NCI-H774 (cell line): ENCODE measurements at places on chromosomes 1 and 21.

DNA sequence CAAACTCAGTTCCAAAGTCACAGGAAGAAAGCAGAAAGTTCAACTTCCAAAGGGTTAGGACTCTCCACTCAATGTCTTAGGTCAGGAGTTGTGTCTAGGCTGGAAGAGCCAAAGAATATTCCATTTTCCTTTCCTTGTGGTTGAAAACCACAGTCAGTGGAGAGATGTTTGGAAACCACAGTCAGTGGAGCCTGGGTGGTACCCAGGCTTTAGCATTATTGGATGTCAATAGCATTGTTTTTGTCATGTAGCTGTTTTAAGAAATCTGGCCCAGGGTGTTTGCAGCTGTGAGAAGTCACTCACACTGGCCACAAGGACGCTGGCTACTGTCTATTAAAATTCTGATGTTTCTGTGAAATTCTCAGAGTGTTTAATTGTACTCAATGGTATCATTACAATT is 11.7 kb downstream of the ATF3 start:
- no peak for DNase-seq

- DNase-seq: peak; percentile 74
Observed at GRCh38 chr1:211258310-211258755, 833 bp upstream of the RCOR3 start.

DNA sequence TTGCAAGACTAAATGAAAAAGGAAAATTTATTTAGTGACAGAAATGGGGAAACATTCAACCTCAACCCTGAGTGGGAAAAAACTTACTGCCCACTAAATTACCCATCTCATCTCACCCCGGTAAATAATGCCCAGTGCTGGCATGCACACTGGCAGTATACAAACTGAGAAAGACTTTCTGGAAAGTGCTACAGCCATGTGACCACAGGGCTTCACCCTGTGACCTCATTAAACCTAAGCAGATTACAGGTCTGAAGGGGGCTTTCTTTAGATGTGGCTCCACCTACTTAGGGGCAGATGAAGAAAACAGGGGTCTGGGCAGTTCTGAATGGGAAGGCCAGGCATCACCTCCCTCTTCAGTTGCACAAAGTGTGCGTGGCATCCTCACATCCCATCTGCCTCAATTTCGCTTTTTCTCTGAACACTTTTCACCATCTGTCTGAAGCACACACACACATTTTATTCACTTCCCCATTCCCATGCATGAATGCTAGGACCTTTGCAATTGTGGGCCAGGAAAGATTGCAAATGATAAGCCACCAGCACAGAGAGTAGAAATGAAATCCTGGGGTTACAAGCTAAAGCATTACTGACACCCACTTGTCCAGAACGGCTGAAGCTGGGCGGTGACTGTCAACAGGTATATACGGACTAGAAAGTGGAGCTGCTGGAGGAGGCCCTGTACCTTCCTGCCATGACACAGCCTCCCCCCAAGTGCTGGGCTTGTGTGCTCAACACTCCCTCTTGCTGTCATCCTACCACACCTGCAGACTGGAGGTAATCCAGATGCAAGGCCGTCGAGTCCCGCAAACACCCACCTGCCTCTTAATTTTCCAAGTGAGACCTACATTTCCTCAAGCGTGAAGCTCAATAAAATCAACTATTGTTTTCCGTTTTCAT is 2.7 kb downstream of the NADK start:
- no peak for DNase-seq

- DNase-seq: no peak
Observed at GRCh38 chr1:206908038-206908437, 10.8 kb downstream of the IL24 start.

DNA sequence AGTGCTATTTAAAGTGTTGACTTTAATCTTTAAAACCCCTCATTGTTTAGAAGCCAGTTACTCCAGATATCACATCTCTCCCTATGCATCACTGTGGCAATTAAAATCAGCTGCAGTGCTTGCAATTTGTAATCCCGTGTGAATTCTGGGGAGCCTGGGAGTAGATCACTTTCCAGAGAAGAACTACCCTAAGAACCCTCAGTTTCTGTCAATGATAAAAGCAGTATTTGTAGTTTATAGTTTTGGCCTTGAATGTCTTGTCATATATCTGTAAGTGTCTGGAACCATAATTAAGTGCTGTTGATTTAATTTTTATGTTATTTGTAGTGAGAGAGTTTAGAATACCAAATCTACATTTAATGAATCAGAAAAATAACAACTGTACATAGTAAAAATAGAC is 5.5 kb upstream of the SPAG17 start:
- DNase-seq: no peak

DNA sequence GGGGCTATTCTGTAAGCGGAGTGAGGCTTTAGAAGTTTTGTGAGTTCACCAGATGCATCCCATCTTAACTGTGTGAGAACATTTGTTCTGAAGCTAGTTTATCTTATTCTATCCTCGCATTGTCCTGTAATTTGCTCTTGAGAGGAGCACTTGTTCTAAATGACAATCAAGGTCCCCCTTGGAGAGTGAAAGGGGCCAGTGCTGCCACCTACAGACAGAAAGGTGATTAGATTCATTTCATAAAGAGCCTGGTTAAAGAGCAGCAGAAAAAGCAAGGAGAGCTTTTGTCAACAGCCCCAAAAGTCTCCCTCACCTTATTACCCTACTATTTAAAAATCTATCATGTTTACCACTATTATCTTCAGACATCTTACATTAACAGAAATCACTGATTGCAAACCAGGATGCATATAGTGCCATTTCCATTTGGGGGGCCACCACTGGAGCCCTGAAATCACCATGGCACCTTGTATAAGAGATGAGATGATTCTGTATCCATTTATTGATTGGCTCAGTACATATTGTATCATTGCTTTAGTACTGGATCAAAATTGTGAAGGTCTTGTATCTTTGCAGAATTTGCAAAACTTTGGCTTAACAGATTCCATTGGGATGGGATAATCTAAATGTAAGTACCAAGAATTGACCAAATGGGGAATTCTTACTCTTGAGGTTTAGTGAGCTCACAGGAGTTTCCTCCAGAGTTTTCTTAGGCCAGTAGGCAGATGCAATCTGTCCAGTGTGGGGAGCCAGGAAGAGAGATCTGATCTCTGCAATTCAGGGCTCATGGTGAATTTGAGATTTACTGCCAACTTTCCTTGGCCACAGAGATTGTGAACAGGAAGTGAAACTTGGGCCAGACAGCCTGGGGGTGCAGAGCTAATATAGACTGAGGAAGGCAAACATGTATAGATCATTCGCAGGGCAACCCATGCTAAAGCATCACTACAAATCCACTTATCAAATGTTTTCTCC is 64.3 kb upstream of the TRABD2B start:
- peak; percentile 78 for DNase-seq

DNA sequence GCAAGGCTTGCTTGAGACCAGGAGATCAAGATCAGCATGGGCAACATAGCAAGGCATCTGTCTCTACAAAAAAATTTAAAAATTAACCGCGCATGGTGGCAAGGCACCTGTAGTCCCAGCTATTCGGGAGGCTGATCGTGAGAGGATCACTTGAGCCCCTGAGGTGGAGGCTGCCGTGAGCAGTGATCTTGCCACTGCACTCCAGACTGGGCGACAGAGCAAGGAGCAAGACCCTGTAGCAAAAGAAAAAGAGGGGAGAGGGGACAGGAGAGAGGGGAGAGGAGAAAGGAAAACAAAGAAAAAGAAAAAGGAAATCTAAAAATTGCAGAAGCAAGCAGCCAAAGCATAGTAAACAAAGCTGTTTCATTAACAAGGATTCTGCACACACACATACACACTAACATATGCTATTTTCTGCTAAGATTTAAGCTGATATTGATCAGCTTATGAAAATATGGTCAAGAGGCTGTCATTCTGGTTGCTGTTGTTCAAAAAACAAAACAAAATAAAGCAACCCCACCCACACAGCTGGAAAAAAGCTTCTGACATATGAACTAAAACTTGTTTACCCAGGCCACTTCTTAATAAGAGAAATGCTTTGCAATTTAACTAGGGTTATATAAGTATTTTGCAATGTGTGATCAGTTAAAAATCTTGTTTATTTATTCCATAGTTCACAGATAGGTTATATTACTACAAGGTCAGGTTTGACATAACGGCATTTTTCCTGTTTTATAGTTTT is 1.8 kb downstream of the ARNT start:
- DNase-seq: no peak

DNA sequence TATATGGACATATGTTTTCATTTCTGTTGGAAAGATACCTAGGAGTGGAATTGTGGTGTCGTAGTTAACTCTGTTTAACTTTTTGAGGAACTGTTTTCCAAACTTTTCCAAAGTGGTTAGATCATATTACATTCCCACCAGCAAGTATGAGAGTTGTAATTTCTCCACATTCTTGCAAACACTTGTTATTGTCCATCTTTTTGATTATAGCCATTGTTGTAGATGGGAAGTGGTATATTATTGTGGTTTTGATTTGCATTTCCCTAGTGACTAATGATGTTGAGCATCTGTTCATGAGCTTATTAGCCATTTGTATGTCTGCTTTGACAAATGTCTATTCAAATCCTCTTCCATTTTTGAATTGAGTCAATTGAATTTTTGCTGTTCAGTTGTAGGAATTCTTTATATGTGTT is 19.8 kb downstream of the CAMTA1 start:
- DNase-seq: no peak

GRCh38 chr1:232613752-232614381 is 16.1 kb downstream of the SIPA1L2 start:
- peak; percentile 63 for DNase-seq

- no peak for DNase-seq
Observed at GRCh38 chr1:41855713-41856112, 63.0 kb downstream of the HIVEP3 start.

GRCh38 chr1:27770293-27770830 is 2.7 kb upstream of the STX12 start:
- DNase-seq: no peak

DNA sequence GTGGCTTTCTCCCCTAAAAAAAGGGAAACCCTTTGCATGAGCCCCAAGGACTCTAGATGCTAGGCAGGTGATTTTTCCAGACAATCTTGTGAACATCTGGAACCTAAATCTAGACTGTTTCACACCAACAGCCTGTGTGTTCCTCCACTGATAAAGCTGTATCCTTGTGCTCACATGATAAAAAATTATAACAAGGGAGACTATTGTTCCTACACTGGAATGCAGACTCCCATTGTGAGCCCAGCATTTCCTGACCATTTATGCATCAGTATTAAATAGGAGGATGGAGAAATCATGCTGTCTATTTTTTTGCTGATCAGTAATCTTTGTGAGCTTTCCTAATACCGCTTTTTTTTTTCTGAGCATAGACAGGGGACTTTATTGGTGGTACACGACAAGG is 52.5 kb downstream of the ZNF697 start:
- DNase-seq: no peak

- no peak for DNase-seq
Observed at GRCh38 chr21:40732253-40733023, 114.5 kb downstream of the DSCAM start.

DNA sequence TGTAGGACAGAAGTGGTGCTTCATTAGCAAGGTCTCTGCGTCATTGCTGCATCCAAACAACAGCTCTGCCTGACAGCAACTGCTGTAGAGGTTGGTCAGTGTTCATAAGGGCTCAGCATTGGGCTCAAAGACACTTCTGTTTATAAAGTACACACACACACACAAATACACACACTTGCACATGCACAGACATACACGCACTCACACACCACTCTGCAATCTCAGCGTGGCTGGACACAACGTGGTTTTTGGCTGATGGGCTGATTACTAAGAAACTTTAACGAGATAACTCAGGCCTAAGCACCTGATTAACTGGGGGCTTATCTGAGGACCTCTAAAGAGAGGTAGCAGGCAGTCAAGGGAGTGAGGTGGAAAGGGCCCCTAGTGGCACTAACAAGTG is 20.4 kb downstream of the CAMK1G start:
- no peak for DNase-seq

DNA sequence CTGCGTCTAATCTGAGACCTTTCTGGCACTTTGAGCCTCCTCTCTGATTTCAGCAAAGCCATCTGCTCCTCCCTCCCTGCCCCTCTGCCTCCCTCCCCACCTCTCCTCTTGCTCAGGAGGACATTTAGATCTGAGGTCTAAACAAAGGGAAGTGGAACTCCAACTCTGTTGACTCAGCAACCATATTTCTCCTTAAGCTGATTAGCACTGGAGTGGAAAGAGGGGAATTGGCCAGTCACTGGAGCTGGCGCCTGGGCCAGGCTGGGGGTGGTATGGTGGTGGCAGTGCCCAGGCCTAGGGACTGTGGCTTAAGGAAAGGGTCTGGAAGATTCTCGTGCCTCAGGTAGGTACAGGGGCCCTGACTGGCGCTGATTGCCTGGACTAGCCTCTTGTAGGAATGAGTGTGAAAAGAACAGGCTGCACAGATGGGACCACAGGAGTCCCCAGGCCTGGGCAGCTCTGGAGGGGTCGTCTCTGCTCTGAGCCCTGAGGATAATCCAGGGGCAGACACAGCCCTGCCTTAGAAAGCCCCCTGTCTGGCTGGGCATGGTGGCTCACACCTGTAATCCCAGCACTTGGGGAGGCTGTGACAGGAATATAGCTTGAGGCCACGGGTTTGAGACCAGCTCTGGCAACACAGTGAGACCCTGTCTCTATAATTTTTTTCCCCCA is 11.9 kb downstream of the SH2D2A start:
- DNase-seq: peak; percentile 24

GRCh38 chr1:56453417-56454078 is 125.8 kb downstream of the PLPP3 start:
- DNase-seq: no peak

DNA sequence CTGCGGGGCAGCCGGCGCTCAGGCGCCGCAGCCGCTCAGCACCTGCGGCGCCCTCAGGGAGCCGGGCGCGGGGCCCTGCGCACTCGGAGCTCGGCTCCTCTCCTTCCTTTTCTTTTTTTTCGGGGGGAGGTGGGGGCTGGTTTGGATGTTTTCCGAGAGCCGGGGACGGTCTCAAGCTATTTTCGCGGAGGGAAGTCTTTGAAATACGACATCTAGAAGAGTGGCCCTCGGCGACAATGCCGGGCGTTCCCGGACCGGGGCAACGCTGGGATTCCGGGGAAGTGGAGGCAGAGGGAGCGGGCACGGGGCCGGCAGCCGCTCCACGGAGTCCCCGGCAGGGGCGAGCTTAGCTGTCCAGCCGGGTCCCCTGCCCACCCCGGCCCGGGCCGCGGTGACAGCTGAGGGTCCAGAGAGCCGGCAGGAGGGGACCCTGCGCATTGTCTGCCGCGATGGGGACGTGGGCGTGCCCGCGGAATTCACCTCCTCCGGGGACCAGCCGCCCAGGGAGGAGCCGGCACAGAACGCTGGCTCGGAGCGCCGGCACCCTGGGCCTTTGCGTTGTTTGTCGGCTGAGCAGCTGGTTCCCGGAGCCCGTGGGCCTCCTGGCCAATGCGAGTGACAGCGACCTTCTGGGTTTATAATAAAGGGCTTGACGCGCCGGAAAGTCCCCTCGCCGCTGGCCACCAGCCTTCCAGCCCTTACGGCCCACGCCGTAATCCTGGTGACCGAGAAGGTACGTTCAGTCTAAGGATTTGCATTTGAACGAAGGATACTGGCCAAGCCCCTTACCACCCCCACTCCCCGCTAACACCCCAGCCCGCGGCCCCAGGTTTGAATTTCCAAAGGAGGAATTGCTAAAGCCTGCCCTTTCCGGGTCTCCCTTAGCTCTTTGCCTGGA is 582 bp downstream of the SLC37A1 start:
- DNase-seq: no peak
